ENCODE measurements at places on chromosomes 16 and 17.

GRCh38 chr17:28725166-28725659, 820 bp downstream of the TLCD1 start:
- DNase-seq: no peak

- no peak for DNase-seq
Observed at GRCh38 chr16:50610331-50611262, 62.4 kb downstream of the NKD1 start.

DNA sequence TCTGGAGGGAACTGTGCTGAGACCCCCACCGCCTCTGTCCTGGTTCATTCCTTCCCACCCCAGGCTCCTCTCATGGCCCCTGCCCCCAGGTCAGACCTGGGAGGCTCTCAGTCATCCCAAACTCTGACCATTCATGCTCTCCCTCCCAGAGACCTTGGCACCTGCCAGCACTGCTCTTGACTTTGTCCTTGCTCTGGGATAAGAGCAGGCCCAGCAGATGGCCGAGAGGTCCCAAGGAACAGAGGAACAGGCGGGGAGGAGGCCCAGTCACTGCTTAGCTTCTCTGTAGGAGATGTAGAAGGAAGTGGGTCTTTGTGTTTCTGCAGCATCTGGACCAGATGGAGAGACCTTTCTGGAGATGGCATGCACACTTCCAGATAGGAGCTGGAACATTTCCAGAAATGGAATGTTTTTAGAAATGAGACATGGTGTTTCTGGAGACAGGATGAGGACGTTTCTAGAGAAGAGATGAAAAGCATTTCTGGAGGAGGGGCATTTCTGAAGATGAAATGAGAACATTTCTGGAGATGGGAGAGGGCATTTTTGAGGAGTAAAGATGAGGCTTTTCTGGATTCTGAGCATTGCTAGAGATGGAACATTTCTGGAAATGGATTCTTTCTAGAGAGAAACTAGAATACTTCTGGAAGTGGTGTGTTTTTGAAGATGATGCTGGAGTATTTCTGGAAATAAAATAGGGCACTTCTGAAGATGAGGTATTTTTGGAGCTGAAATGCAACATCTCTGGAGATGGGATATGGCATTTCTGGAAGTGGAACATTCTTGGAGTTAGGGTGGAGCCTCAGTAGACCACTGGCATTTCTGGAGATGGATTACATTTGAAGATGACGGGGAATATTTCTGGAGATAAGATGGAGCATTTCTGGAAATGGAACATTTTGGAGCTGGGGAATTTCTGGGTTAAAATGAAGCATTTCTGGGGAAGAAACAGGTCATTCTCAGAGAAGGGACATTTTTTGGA, 55.2 kb downstream of the RAI1 start:
- DNase-seq: no peak

DNA sequence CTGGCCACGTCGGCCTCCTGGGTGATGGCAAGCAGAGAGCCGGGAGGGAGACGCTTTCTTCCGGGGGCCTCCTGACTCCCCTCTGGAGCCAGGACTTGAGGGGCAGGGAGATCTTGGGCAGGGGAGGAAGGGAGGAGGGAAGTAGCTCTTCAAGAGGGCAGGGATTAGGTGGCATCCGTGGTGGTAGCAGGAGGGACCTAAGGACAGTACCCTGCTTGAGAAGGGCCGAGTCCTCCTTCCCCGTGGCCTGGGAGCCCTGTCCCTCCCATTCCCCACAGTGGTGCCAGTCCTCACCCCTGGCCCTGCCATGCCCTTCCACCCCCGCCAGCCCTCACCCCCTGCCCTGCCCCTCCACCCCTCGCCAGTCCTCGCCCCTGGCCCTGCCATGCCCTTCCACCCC, 12.6 kb downstream of the TAX1BP3 start:
- no peak for DNase-seq

DNA sequence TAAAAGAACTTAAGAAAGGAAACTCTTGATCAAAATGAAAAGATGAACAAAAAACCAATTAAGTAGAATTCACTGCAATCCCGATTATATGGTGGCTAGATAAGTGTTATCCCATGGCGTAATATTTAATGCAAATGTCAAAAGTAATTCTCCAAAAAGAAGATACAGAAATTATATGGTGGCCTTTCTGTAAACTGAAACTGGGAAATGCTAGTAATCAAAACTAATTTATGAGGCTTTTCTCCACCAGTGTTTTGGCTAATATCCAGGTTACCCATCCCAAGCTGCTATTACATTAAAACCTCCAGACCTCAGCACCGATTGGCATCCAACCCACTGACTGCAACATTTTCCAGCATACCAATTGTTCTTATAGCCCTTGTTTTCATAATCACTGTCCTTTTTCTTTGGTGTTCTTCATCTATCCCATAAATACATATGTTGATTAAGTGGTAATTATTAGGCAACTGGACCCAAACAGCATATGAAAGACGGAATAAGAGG, 77.2 kb upstream of the TNRC6A start:
- DNase-seq: no peak

DNA sequence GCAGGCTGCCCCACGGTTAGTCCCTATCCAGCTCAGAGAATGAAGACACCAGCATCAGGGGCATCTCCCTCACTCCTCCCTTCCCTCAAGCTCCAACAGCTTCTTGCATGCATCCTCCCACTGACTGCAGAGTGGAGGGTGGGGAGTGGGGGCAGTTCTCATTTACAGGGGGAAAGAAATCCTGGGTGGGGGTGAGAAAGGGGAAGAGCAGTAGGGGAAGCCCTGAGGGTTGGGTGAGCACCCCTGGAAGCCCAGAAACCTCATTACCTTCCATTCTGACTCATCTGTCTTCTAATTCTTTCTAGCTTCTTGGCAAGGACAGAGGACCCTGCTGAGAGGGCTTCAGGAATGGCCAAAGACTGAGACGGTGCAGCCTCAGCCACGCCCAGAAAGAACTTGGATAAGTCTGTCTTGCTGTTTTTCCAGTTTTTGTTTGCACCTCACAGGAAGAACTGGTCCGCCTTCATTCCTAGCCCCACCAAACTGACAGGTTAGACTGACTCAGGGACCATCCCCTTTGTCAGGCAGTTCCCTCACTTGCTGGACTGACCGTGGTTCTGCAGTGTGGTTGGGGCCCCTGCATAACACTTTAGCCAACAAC, 52.5 kb upstream of the WSB1 start:
- no peak for DNase-seq

DNA sequence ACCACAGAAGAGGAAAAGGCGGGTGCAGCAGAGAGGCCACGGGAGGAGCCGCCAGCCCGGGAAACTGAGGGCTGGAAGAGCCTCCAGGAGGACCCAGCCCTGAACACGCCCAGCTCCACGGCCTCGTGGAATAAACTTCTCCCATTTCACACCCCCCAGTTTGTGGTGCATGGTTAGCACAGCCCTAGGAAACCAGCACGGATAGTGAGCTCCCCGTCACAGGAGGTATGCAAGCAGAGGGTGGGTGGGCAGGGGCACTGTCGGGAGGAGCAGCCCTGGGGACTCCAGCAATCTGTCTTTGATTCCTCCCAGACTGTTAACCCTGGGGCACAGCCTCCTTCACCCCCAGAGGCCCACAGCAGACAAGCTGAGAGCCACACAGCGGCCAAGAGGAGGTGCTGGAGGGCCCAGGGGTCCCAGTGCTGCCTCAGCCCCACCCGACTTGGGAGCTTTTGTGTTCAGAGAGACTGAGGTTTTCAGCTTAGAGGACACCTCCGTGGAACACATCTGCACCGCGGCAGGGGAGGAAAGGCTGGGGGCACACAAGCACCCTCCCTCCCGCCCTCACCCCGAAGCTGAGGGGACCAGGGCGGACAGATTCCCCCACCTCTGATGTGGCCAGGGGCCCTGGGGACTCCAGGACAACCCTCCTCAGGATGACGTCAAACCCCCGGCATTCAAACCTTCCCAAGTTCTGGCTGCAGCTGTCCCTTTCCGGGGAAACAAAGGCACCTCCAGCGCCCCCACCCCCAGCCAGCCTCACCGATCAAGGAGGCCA, 1.7 kb upstream of the IL17C start:
- no peak for DNase-seq

GRCh38 chr16:2205967-2206313, 686 bp downstream of the MLST8 start:
- no peak for DNase-seq

GRCh38 chr17:82531431-82531881, 11.9 kb downstream of the FOXK2 start:
- no peak for DNase-seq

GRCh38 chr16:75064403-75065148, 52.0 kb downstream of the LDHD start:
- no peak for DNase-seq

GRCh38 chr17:31609331-31609730, 217.9 kb downstream of the RAB11FIP4 start:
- DNase-seq: no peak

DNA sequence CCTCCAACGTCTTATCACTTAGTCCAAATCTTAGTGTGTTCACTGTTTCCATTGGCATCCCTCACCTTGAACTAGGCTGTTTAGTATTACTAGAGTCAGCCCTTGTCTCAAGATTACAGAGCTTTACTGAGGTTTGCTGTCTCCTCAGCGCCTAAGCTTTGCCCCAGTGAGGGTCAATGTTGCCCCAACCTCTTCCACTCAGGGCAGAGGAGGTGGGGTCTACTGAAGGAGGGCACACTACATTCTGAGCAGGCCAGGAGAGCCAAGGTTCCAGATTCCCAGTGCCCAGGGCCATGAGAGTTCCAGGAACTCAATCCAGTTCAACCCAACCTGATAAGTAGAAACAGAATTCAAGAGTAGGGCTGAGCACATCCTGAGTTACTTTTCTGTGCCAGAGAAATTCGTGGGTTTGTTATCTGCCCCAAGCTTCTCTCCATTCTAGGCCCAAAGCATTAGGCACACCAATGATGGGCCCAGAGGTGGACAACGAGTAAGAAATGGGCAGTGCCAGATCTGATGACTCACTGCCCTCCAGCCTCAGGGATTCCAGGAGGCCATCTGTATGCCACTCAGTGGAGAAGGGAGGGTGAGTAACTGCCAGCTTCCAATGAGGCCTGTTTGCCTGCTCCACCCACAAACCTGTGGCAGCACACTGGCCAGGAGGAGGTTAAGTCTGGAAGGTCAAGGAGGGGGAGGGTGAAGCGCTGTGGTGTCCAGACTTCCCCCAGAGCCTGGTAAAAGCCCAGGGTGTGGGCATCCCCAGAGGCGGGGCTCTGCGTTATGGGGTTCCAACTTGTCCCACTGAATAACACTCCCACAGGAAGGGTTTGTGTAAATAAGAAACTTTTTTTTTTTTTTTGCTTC, 8.2 kb downstream of the TUBG2 start:
- DNase-seq: no peak

GRCh38 chr16:79082970-79083369, 517.6 kb downstream of the MAF start:
- no peak for DNase-seq

- DNase-seq: no peak
Observed at GRCh38 chr17:27481327-27481726, 25.1 kb downstream of the KSR1 start.

DNA sequence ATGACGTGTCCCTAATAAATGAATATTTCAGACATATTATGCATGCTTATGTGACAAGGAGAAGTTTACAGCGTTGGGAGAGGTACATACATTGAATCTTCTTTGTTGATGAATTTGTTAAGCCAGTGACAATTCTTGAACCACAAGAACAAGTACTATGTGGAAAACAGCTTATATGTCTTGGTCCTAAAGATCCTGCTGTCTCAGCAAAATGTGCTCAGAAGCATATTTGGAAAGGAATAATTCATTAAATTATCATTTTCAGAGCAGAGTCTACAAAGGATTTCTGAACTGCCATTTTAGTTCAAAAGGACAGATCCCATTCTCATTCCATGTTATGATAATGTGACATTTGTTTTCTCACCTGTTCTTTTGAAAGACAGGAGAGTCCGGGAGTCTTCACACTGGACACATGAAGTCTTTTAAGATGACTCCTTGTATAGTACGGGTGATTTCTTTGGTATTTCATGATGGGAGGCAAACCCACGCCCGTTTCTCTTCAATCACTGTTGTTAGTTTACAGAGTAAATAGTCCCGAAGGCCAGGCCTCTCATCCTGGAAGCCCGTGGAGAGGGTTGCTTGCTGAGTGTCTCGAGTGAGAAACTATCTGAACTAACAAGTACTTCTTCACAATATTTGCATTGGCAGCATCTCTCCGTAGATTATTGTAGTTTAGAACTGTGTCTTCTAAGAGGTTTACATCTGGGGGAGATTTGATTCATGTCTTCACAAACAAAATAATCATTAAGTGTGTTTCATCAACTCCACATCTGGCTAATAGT, 26.7 kb downstream of the VPS35L start:
- no peak for DNase-seq

- DNase-seq: no peak
Observed at GRCh38 chr16:11118479-11118878, 137.5 kb downstream of the SOCS1 start.

DNA sequence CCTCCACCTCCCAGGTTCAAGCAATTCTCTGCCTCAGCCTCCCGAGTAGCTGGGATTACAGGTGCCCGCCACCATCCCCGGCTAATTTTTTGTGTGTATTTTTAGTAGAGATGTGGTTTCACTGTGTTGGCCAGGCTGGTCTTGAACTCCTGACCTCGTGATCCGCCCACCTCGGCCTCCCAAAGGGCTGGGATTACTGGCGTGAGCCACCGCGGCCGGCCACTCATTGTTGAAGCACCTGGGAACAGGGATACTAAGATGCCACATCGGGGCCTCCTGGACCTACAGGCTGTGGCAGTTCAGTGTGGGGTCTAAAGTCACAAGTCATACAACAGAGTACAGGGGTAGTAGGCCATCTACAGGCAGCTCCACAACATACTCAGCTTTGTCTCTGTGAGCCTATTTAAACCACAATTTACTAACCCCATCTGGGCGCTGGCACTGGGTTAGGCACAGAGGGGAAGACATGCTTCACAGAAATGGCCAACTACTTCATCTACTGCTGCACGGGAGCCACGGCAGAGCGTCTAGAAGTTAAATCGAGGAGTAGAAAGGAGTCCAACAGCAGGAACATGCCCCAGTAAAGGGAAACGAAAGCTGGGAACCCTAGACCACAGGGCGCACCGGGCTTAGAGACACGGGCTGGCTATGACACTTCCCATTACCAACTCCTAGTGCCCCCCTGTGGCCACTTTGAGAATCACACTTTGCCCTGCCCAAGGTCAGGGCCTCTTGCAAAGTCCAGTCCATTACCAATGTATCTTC, 4.3 kb downstream of the VAMP2 start:
- DNase-seq: peak; percentile 82

GRCh38 chr16:87562201-87562600, 40.1 kb upstream of the JPH3 start:
- DNase-seq: no peak

GRCh38 chr17:8124350-8125153, 646 bp upstream of the HES7 start:
- no peak for DNase-seq

GRCh38 chr16:1222553-1223354, 2.3 kb downstream of the TPSG1 start:
- DNase-seq: no peak

All from stimulated activated CD4-positive, alpha-beta T cell treated with anti-CD3 and anti-CD28 coated beads, Interleukin-4, amount 100 ng/mL, for 48 hours (primary cell).